ENCODE measurements at places on chromosomes 16 and 17.

DNA sequence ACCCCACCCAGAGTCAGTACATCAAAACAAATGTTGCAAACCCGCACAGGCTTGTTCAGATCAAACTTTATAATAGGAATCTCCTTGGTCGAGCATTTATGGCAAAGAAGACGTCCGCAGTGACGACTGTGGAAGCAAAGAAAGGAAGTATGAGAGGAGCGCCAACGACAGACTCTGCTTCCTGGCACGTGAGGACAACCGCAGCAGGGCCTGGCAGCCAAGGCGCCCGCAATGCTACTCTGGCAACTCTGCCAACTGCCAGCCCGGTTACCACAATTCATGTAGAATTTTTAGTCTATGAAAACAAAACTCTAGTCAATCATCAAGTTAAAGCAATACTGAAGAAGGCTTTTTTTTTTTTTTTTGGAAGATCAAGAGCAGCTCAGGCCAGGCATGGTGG lies 24.8 kb downstream of the CYB5D2 start:
- DNase-seq = no peak

DNA sequence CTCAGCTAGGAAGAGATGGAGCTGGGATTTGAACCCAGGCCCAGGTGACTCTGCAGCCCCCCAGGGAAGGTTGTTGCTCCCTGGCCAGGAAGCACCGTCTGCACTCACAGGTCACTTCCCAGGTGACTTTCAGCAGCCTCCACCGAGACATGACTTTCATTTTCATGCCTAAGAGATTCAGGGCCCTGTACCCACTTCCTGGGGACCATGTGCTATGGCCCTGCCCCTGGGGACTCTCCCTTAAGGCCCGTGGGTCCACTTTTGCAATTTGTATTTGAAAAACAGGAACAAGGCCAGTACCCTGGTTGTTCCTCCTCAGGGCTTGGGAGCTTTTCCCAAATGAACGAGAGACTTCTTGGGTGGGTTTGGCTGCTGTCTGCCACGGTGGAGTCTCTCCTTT lies 191.0 kb downstream of the IRF8 start:
- DNase-seq = no peak

DNA sequence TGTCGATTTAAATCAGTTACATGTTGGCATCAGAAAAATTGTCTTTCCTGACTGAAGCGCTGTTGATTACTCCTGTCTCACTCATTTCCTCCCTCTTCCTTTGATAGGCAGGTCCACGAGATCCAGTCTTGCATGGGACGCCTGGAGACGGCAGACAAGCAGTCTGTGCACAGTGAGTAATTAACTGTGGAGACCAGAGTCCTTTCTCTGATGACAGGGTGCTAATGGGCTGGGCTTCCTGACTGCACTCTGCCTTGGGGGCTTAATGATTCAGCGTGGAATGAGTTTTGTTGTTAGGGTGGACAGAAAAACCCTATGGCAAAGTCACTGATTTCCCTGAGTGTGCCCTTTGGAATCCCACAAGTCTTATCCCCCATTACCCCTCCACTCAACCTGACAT lies 6.5 kb downstream of the GOSR2 start:
- no peak for DNase-seq

- DNase-seq = no peak
These were observed 37.4 kb downstream of the TMEM186 start for GRCh38 chr16:8760021-8760420.

DNA sequence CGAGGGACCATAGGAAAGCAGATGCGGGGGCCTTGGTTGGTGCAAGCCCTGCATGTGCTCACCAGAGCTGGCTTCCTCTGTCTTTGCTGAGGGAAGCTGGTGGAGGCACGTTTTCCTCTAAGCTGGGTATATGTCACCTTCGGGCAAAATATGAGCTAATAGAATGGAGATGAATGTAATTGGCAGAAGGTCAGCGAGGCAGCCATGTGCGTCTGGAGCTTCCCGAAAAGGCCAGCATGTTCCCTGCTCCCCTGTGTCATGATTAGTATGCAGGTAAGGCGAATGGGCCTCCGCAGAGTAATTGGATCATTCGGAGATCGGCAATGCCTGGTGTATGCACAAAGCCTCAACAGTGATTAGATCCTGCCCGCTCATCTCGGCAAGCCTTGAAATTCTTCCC lies 806.2 kb upstream of the EEF2KMT start:
- no peak for DNase-seq

- DNase-seq = no peak
These were observed 8.9 kb downstream of the CBX4 start for GRCh38 chr17:79830303-79830702.

DNA sequence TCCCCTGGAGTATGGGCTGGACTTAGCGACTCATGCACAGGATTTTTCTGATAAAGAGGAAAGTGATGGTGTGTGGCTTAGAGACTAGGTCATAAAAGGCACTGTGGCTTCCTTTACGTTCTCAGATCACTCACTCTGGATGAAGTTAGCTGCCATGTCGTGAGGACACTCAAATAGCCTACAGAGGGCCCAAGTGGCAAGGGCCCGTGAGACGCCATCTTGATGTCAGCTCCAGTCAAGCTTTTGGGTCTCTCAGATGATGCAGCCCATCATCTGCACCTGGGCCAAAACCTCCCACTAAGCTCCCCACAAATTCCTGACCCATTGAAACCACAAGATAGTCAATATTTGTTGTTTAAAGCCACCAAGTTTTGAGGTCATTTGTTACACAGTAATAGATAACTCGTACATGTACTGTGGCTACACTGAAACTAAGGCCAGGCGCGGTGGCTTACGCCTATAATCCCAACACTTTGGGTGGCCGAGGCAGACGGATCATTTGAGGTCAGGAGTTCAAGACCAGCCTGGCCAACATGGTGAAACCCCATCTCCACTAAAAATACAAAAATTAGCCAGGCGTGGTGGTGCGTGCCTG lies 14.7 kb downstream of the ST6GALNAC2 start:
- DNase-seq = no peak

DNA sequence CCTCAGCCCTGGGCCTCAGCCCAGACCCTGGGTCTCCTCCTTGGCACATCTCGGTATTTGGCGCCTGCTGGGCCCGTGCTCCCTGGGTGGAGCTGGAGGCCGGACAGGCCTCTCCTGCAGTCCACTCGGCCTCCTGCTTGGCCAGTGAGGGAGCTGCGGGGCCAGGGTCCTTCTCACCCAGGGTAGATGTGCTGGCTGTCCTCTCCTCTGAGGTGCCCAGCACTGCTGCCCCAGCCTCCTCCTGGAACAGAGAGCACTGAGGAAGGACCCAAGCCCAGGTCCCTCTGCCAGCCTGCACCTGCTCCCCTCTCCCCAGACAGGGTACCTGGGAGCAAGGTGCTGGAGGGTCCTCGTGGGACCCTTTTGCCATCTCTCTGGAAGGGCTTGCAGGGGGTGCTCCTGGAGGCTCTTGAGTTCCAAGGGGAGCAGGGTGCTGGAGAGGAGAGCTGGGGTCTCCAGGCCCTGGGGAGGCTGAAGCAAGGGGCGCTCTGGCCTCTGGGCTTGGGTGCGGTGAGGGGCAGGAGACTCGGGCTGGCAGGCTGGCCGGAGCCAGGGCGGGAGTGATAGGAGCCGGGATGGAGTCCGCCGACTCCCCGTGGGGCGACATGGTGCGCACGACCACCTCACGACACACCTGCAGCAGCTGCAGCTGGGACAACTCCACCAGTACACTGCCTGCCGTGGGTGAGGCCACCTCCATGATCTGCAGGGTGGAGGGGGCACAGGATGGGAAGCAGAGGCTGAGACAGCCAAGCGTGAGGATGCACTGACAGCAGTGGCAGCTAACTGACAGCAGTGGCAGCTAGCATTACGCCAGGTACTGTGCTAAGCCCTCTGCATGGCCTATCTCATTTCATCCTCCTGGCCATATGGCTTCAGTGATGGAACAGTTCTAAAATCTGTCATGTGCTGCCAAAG lies 17.8 kb downstream of the TSPOAP1 start:
- DNase-seq = no peak

- DNase-seq = no peak
These were observed 9.8 kb downstream of the ITGAL start for GRCh38 chr16:30482366-30482765.

GRCh38 chr17:74972107-74972972 lies at the start of gene HID1:
TSS of gene HID1 (minus strand) at chr17:74972759. CDS start at chr17:74972656, 103 bp downstream.
- DNase-seq = peak; percentile 66

GRCh38 chr17:61205931-61206330 lies 193.7 kb upstream of the TBX2 start:
- DNase-seq = no peak

GRCh38 chr16:90000733-90001427 lies 18.4 kb downstream of the DBNDD1 start:
- DNase-seq = no peak

DNA sequence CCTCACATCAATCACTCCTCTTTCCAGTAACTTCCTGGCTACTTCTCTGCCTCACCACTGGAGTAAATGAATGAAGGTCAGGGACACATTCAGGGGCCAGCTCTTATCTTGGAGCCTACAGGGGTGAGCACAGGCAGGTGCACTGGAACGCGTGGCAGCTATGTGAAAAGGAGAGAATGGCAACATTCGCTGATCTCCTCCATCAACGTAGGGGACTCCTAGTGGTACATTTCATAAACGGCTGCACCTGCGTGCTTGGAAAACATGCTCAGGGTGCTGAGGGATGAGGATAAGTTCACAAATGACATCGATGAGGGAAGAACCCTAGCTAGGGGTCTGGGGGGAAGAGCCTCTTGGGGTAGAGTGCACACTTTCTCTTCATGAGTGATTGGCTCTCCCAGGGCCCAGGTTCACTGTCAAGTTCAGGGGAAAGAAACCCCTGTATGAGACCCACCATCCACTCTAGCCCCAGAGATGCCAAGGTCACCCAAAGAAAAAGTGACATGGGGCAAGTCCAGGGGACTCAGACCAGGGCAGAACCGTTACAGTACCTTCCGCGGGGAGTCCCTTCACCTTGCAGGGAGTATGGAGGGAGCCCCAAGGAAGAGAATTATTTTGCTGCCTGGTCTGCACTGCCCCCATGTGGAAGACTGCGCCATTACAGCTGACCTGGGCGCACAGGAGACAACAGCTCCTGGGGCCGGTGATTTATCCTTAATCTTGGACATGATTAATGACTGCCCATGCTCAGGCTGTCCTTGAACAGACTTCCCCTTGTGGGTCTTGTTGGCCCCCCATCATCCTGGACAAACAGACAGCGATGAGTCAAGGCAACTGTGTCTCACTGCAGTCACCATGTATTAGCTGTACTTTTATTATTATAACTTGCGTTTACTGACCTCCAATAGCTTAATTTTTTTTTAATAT lies 30.1 kb downstream of the VAC14 start:
- peak; percentile 71 for DNase-seq

DNA sequence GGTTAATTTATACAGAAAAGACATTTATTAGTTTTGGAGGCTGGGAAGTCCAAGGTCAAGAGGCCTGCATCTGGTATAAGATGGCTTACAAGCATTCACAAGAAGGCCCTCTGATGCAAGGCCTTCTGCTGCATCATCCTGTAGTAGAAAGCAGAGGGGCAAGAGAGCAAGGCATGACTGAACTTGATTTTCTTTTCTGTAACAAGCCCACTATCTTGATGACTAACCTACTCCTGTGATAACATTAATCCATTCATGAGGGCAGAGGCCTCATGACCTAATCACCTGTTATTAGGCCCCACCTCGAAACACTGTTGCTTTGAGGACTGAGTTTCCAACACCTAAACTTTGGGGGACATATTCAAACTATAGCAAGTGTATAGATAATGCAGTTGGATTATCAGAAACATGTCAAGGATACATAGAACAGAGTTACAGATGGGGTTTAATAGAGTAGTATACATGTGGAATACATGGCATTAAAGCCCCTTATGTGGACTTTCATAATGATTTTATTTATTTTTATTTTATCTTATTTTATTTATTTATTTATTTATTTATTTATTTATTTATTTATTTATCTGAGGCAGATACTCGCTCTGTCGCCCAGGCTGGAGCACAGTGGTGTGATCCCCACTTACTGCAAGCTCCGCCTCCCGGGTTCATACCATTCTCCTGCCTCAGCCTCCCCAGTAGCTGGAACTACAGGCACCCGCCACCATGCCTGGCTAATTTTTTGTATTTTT lies 88.2 kb downstream of the CHD9 start:
- no peak for DNase-seq

- no peak for DNase-seq
These were observed 36.3 kb upstream of the CCL2 start for GRCh38 chr17:34218748-34219147.

- no peak for DNase-seq
These were observed 848 bp upstream of the KRT19 start for GRCh38 chr17:41528959-41529353.

- peak; percentile 27 for DNase-seq
These were observed 21.9 kb downstream of the C16orf95 start for GRCh38 chr16:87295259-87295658.

DNA sequence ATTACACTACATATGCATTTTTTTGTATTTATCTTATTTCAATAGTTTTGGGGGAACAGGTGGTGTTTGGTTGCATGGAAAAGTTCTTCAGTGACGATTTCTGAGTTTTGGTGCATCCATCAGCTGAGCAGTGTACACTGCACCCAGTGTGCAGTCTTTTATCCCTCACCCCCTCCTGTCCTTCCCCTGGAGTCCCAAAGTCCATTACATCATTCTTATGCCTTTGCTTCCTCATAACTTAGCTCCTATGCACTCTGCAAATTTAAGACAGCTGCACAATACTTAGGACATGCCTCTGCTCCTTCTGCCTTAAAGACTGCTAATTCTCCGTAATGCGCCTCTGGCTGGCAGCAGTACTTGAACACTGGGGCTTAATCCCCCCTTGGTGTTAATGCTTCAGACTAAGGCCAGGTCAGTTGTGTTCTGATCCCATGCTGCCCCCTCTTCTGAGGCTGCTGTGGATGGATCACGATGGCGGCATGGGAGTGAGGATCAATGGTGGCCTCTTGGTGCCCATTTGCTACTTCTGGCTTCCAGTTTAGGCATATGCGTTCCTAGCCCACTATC lies 146.2 kb downstream of the PARN start:
- DNase-seq = no peak

GRCh38 chr16:3215601-3216262 lies 19.2 kb downstream of the ZNF200 start:
- no peak for DNase-seq

DNA sequence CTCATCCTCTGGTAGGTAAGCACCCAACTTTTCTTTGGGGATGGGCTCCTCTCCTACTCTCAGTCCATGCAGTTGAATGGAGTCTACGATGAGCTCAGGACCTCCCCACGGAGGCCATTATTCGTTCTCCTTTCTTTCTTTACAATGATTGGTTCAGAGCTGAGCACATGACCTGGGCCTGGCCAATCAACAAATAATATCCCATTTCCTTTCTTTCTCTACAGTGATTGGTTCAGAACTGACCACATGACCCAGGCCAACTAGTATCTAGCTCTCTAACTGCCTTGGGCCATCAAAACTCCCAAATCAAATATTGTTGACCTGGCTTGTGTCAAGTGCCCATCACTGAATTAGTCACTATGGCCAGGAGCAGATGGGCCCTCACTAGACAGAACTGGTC lies 129.2 kb downstream of the USP31 start:
- no peak for DNase-seq

DNA sequence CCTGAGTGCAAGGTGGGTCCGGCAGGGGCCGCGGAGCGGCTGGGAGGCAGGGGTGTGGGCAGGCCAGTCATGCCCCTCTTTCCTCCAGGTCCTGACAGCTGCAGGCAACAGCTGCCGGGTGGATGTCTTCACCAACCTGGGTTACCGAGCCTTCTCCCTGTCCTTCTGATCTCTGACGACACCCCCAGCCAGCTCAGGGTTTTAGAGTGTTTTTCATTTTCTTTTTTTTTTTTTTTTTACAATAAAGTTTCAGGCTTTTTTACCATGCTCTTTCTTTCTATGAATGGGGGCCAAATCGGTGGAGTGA lies 3.6 kb downstream of the THOC6 start:
- no peak for DNase-seq

GRCh38 chr17:44557651-44558285 lies 484 bp downstream of the FZD2 start:
- DNase-seq = peak; percentile 26
